ENCODE measurements at places on chromosomes 16 and 17. TPM values are rescaled to one million over a fixed set of nuclear protein-coding genes. Genes with fewer than 3 reads are reported as not detected.

DNA sequence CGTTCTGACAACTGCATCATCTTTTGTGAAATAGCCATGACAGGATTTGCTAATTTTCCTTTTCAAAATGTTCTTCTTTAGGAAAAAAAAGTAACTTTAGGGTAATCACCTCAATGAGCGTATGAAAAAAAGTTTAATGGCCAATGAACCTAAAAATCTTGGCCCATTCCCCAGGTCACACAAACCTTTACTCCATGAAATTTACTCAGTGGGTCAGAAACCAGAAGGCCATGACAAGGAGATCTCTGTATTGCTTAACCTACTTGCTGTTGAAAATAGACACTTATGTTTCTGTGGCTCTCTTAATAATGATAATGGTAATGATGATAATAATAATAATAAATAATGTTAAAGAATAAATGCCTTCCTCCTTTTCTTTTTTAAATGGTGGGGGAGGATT lies 180.8 kb upstream of the IRX3 start:
- no peak overlapping the region for H3K4me3 ChIP-seq
- H3K36me3 ChIP-seq: no peaks in the 10 kb centered on the region
- no peaks in the 10 kb centered on the region for H3K4me1 ChIP-seq
- no peak for DNase-seq

The SULT1A1 gene
- 4.1 TPM for total RNA-seq

- no peak for DNase-seq
- no peak overlapping the region for H3K27ac ChIP-seq
- no peaks in the 10 kb centered on the region for H3K4me1 ChIP-seq
- no peaks in the 10 kb centered on the region for H3K27me3 ChIP-seq
Observed at GRCh38 chr17:6603744-6604325, 36.7 kb downstream of the KIAA0753 start.

The CD300H gene
- not detected for total RNA-seq

The ARHGAP23 gene
- 78.1 TPM for total RNA-seq

The POLDIP2 gene
- total RNA-seq: 66.8 TPM

GRCh38 chr16:66490774-66491715 lies 58.9 kb downstream of the TK2 start:
- H3K27ac ChIP-seq: no peak overlapping the region
- DNase-seq: no peak
- H3K4me3 ChIP-seq: no peak overlapping the region
- no peaks in the 10 kb centered on the region for H3K27me3 ChIP-seq

DNA sequence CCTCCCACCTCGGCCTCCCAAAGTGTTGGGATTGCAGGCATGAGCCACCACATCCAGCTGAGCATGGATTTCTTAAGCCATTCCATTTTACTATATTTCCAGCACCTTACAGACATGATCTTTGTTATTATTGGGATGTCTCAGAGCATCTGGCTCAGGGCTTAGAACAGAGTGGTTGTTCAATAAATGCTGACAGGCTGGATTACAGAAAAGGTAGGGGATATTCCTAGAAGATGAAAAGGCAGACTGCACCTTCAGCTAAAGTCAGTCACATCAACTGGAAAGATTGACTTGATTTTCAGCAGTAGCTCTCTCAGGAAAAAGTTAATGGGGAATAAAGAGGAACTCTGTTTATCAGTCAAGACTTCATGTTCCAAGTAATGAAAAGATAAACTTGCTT lies 360.3 kb upstream of the ERCC4 start:
- no peaks in the 10 kb centered on the region for H3K4me1 ChIP-seq
- no peaks in the 10 kb centered on the region for H3K36me3 ChIP-seq
- no peak for DNase-seq
- no peaks in the 10 kb centered on the region for H3K27me3 ChIP-seq
- H3K27ac ChIP-seq: no peak overlapping the region

DNA sequence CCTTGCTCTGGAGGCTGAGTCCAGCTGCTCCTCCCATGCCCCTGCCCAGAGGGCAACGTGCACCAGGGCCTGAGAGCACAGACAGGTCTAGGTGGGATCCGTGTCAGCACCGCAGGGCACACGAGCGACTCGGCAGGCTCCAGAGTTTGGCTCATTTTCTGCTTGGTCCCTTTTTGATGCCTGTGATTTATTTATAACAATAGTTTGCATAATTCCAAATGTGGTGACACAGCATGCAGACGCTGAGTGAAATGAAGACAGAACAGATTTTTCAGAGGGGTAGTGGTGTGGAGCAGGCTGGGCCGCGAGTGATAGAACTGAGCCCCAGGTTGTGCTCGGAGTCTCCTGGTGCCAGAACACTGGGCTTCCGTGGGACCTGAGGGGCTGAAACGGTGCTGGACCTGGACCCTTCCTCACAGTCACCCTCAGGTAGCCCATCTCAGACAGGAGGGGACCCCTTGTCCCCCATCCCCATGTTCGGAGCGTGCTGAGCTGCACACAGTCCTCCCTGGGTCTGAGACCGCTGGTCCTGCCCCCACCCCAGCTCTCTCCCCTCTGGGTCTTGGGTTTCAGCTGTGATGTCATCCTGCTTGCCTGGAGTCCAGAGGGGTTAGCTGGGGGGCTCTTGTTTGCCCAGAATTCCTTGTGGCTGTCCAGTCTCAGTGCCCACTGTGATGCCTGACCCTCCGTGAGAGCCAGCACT lies 95.9 kb downstream of the METRNL start:
- no peaks in the 10 kb centered on the region for H3K27me3 ChIP-seq
- H3K27ac ChIP-seq: no peak overlapping the region
- H3K36me3 ChIP-seq: no peaks in the 10 kb centered on the region

GRCh38 chr17:56891751-56892150 lies 22.1 kb downstream of the TRIM25 start:
- H3K4me1 ChIP-seq: no peaks in the 10 kb centered on the region
- H3K36me3 ChIP-seq: peaks cover 49% of the 10 kb centered on the region
- H3K4me3 ChIP-seq: no peak overlapping the region
- no peaks in the 10 kb centered on the region for H3K27me3 ChIP-seq
- no peak for DNase-seq

GRCh38 chr16:48576927-48577326 lies 33.1 kb downstream of the N4BP1 start:
- H3K4me1 ChIP-seq: peaks cover 65% of the 10 kb centered on the region
- no peaks in the 10 kb centered on the region for H3K27me3 ChIP-seq
- H3K4me3 ChIP-seq: no peak overlapping the region
- peak overlapping the region; percentile 26 for H3K27ac ChIP-seq
- DNase-seq: no peak

DNA sequence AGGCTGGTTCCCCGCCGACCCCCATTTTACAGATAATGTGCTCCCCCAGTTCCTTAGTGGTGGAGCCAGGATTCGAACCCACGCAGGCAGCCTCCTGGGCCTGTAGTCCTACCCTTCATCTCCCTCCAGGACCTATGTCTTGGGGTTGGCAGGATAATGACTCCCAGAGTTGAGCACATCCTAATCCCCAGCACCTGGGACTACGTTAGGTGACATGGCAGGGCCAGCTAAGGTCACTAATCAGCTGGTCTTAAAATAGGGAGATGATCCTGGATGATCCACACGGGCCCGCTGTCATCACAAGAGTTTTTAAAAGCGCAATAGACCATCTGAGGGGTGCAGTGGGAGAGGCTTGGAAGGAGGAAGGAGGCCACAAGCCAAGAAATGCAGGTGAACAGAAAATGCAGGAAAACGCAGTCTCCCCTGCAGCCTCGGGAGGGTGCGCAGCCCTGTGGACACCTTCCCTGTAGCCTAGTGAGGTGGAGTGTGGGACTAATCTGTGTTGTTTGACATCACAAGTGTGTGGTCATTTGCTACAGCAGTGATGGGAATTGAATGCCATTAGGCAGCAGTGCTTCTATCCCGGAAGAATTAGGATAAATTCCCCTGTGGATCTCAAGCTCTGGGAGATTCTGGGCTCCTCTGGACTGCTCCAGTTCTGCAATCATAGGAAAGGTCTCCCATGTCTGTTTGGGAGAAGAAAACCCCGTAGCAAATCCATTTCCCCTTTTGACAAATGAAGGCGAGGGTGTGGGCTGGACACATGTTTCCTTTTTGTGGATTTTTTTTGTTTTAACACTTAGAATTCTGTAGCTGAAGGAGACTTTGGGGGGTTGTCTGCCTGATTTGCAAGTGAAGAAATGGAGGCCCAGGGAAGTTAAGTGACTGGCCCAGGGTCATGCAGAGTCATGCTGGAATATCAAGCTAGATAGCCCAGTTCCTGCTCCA lies 297.7 kb downstream of the SEC14L1 start:
- H3K4me3 ChIP-seq: no peak overlapping the region
- no peak for DNase-seq
- peak overlapping the region; percentile 88 for H3K27ac ChIP-seq
- H3K4me1 ChIP-seq: peaks cover 77% of the 10 kb centered on the region

DNA sequence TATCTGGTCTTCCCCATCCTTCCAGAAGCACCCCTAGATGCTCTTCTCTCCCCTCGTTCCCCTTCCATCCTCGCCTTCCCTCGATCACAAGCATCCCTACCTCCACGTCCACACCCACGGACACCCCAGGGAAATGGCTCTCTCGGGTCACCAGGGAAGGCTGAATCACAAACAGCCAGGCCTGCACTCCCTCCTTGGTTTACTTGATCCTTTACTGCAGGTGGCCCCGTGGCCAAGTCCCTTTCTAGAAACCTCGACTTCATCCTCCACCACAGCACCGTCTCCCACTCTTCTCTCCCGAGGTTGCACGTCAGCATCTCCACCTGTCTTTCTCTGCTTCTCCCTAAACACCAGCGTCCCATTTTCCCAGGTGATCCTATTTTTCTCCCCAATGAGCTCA lies 6.5 kb upstream of the RBFOX3 start:
- H3K36me3 ChIP-seq: no peaks in the 10 kb centered on the region
- no peak for DNase-seq
- H3K4me1 ChIP-seq: no peaks in the 10 kb centered on the region

GRCh38 chr17:30360086-30360808 lies 18.5 kb upstream of the CPD start:
- H3K36me3 ChIP-seq: no peaks in the 10 kb centered on the region
- no peak overlapping the region for H3K27ac ChIP-seq
- no peaks in the 10 kb centered on the region for H3K27me3 ChIP-seq
- no peak overlapping the region for H3K4me3 ChIP-seq

GRCh38 chr17:42982266-42982665 lies 1.9 kb downstream of the RUNDC1 start:
- DNase-seq: no peak
- no peaks in the 10 kb centered on the region for H3K27me3 ChIP-seq
- peaks cover 49% of the 10 kb centered on the region for H3K4me1 ChIP-seq

Data from esophagus squamous epithelium (tissue), 5 donors.